ENCODE measurements at places on chromosomes 5 and 9.

DNA sequence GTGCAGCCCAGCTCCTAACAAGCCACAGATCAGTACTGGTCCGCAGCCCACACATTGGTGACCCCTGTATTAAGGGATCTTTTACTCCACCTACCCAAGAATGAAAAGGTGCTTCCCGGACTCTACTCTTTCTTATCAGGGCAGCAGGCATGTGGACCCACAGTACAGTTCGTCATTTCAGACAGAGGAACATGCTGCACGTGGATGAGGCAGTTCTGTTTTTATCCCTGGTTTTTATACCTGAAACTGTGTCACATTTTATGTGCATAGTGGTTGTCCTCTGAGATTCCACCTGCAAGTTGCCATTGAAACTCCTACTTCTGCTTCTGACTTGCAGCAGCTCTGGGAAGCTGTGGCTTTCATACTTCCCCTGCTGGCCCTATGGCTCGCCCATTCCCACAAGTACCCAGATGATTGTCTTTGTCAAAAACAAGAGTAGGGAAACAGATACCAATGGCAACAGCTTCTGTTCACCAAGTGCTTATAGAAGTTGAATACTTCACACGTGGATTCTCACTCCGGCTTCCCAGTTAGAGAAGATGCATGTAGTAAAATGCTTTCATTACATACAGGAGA is 208.0 kb downstream of the TRIO start:
- DNase-seq, result no peak

GRCh38 chr5:79695526-79695925 is 5.9 kb downstream of the CMYA5 start:
- DNase-seq, result no peak

GRCh38 chr5:72020161-72020983 is 86.9 kb upstream of the MAP1B start:
- DNase-seq, result no peak

GRCh38 chr9:135737840-135738521 is 36.0 kb downstream of the KCNT1 start:
- DNase-seq, result no peak

- no peak for DNase-seq
Observed at GRCh38 chr9:21744841-21745240, 57.6 kb upstream of the MTAP start.

GRCh38 chr5:59919484-59919883 is 26.0 kb upstream of the PDE4D start:
- DNase-seq, result no peak

GRCh38 chr5:157358871-157359270 is 92.9 kb downstream of the CYFIP2 start:
- DNase-seq, result no peak

All from Calu3 (cell line).